Neural crest cell (in vitro differentiated cells): ENCODE measurements at places on chromosomes 2 and 18.

DNA sequence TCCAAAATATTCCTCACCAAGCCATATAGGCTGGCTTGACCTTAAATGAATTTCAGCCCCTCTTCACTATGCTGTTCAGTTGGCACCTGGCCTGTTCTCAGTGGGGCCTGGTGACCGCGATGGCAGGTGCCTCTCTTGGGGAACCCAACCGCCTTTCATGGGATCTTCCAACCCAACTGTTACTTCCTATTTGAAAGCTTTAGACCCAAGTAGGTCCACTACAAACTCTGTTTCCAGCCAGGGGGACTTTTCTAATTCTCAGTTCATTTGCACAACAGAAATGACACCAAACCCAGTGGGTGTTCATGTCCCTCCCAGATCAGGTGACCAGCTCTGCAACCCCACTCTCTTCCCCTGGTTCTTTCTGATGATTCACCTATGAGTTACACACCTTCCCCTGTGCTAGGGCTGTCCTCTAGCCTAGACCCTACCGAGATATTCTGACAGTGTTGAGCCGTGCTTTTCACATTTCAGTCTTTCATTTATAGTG is 35.6 kb upstream of the NDUFV2 start:
- no peak for DNase-seq

DNA sequence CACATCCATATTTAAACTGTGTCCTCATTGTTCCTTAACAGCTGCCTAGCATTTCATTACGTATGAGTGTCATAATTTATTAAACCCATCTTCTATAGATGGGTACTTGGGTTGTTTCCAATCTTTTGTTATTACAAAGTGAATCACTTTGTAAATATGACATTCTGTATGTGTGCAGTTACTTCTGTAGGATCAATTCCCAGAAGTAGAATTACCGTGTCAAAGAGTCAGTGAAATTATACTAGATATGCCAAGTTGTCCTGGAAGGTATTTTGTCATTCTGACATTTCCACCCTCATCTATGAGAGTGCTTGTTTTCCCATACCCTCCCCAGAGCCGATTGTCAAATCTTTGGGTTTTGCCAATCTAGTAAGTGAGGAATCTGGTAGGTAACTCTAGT is 194.5 kb upstream of the APCDD1 start:
- no peak for DNase-seq

GRCh38 chr2:238994876-238995275 is 147.0 kb downstream of the TWIST2 start:
- no peak for DNase-seq

GRCh38 chr2:6865346-6866274 is at the start of gene CMPK2:
Gene CMPK2, minus strand, starts transcription at chr2:6865907. Its CDS starts 211 bp downstream, at chr2:6865696.
- DNase-seq = peak; percentile 55

- no peak for DNase-seq
These were observed 804.5 kb downstream of the TDRD15 start for GRCh38 chr2:21928292-21928691.

DNA sequence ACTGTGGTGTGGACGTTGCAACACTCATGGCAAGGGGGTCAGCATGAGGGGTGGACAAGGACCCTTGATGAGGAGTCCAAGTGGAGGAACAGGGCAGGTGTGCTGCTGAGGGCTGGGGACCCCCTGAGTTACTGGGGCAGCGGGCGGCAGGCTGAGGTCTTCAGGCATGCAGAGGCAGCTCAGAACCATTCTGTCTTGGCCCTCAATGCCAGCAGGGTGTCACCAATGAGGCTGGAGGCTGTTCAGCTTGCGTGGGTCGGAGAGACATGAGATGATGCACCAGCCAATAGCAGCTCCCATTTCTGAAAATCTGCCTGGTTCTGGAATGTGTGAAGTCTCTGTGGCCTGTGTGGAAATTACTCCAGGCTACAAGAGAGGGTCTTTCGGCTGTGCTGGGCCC is 105.4 kb downstream of the INHBB start:
- DNase-seq = no peak

DNA sequence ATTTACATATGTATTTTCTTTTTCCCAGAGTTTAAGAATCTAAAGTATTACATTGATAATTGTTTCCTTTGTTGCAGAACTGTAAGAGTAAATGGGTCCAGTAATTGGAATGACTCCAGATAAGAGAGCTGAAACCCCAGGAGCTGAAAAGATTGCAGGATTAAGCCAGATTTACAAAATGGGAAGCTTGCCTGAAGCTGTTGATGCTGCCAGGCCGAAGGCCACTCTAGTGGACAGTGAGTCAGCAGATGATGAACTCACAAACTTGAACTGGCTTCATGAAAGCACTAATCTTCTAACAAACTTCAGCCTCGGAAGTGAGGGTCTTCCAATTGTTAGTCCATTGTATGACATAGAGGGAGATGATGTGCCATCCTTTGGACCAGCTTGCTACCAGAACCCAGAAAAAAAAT is 183.8 kb upstream of the STON1 start:
- DNase-seq = no peak

- DNase-seq = no peak
These were observed 72.1 kb downstream of the NPAS2 start for GRCh38 chr2:100891906-100892642.

DNA sequence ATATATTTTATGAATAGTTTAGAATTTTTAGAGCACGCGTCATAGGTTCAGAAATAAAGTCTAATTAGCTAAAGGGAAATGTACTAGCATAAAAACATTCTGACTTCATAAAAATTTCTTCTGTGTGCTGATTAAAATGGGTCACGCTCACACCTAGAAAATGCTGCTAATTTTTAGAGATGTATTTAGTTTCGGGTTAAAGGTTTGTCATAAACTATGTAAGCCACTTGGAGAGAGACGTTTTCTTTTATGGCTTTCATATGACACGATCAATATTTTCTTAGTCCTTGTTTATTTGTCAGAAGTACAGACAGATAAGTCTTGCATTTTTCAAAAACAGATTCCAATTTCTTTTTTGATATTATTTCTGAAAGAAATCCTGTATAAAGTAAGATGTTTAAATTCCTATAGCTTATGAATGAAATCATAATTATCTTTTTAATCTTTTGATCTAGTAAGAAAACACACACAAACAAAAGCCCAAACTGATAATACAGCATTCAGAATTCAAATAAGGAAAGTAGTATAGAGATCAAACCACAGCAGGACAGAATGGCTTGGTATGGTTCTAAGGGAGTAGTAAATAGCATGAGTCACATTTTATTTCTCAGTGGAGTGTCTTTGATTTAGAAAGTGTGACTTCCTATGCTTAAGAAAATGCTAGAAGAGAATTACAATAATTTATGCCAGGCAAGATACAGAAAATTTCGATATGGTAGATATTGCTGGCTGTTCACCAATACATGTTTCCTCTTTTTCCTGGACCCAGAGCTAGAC is 236.6 kb downstream of the GPD2 start:
- DNase-seq = no peak

- no peak for DNase-seq
These were observed 80.9 kb downstream of the TSHZ1 start for GRCh38 chr18:75291460-75291859.

- DNase-seq = peak; percentile 59
These were observed 59.6 kb downstream of the SP110 start for GRCh38 chr2:230160112-230160660.

GRCh38 chr2:180978903-180979748 is 1.3 kb upstream of the UBE2E3 start:
- DNase-seq = no peak

DNA sequence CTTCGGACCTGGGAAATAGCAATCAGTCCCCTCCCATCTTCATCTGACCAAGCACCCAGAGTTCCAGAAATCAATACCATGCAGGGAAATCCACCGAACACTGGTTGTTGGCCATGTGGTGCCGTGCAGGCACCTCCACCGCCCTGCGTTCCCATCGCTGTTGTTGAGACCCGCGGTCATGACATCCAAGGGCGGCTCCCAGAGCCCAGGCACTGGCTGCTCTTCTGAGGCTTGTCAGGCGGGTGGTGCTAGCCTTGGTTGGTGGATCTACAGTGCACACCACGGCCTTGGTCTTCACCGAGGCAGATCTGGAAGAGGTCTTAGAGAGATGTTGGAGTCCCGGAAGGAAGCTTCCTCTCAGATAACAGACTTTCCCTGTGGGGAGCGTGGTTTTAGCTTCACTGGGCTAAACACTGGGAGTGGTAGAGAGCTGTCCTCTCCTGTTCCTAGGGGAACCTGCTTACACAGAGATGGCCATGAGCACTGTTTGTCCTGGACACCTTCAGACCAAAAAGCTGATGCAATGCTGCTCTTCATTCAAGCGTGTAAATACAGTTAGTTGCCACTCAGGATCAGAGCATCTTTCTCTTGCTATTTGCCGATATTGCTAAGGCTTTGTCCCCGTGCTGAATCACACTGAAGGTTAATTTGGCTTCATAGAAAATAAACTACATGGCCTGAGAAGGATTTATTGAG is 58.3 kb downstream of the SMIM21 start:
- no peak for DNase-seq

DNA sequence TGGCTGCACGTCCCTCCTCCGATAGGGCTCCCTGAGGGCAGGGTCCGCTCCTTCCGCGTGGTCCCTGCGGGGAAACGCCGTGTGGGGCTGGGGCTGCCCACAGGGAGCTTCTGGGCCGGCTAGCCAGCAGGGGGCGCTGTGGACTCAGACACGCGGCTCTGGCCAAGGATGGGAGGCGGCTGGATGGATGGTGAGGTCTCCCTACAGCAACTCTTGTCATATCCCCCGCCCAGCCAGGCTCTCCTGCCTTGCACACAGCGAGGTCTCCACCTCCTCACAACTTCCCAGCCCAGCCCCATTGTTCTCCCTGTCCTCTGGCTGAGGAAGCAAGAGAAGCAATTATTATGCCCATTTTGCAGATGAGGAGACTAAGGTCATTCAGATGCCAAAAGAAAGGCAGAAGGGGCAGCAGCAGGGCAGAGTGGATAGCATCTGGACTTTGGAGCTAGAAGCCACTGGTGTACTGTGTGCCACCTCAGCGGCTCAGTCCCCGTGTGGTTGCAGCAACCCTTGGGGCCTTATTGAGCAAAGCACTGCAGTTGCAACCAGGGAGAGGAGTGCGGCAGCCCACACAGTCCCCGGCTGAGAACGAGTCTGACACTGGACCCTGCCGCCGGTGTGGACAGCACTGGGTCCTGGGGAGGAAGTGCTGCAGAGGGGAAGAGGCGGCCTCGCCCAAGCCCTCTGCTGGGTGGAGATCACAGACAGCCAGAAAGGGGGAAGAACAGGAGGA is 99.0 kb downstream of the ZFP36L2 start:
- peak; percentile 44 for DNase-seq

DNA sequence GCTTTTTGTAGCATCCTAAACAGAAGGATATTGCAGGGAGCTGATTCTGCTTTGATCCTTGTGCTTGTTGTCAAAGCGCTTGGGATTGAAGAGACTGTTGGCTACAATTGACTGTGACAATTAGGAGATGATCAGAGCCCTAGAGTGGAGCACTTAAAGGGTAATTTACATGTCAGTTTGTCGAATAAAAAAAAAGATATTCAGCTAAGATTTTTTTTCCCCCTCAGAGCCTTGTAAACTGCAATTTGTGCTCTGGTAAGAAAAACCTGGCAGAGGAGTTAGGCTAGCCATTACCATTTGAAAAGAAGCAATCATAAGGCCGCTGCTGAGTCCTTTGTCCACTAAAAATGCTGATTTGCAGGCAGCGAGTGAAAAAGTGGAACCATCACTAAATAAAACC is 47.8 kb upstream of the ZEB2 start:
- no peak for DNase-seq

DNA sequence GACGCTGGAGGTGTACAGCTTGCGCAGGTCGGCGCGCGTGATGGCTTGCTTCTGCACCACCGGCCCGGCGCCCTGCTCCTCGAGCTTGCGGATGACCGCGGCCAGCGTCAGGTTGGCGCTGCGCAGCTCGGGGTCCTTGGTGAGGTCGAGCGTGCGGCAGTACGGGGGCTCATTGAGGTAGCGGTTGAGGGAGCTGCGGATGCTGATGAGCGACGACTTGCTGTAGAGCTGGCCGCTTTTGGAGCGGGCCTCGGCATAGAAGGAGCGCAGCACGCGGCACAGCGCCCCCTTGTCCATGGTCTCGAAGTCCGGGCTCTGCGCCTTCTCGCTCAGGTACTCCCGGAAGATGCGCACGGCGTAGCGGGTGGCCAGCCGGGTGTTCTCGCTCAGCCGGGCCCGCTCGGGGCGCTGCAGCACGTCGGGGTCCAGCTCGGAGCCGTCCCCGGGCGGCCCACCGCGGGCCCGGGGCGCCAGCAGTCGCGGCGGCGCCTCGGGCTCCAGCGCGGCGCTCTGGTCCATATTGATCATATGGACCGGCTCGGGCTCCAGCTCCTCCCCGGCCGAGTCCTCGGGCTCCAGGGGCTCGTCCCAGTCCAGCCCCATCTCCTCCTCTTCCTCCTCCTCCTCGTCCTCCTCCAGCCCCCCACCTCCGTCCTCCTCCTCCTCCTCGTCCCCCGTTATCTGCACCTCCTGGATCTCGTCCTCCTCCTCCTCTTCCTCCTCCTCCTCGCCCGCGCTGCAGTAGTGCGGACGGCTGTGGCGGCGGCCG is 523 bp downstream of the KCTD1 start:
- DNase-seq = peak; percentile 65

- DNase-seq = no peak
These were observed 8.9 kb upstream of the OSR1 start for GRCh38 chr2:19367326-19367725.

DNA sequence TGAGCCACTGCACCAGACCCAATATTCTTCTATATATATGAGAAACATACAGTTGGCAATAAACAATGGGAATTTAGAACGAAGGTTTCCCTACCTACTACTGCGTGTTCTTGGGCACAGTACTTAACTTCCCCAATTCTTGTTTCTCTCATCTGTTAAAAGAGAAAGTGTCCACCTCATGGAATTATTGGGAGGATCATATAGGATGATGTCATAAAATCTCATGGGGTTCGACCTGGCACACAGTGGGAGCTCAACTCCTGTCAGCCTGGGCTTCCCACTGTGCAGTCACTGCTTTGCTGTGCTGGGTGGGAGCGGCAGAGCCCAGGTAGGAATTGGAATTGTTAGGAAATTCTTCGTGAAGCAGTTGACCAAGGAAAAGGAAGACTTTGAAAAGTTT is 203.3 kb downstream of the SH3BP4 start:
- no peak for DNase-seq

GRCh38 chr2:152240559-152241231 is 65.1 kb upstream of the STAM2 start:
- DNase-seq = no peak

DNA sequence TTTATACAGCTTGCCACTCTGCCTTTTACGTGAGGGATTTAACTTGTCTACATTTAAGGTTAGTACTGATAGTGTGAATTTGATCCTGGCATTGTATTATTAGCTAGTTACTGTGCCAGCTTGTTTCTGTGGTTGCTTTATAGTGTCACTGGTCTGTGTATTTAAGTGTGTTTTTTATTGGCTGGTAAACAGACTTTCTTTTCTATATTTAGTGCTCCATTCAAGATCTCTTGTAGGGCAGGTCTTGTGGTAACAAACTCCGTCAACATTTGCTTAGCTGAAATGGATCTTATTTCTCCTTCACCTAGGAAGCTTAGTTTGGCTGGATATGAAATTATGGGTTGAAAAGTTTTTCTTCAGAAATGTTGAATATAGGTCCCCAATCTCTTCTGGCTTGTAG is 1971.0 kb upstream of the LRRTM1 start:
- DNase-seq = no peak

- DNase-seq = no peak
These were observed 832.5 kb upstream of the CHAC2 start for GRCh38 chr2:52934920-52935640.
